Neural crest cell (in vitro differentiated cells): ENCODE measurements at places on chromosomes 5 and 9.

- no peak for DNase-seq
These were observed 16.5 kb upstream of the ODF2 start for GRCh38 chr9:128439273-128439672.

GRCh38 chr5:43855452-43855851, 252.5 kb downstream of the NNT start:
- DNase-seq: no peak

- no peak for DNase-seq
These were observed 2.8 kb upstream of the ECM2 start for GRCh38 chr9:92538541-92538940.

- DNase-seq: no peak
These were observed 3.1 kb upstream of the AHRR start for GRCh38 chr5:318341-318897.

GRCh38 chr5:63049935-63050334, 471.3 kb downstream of the LRRC70 start:
- DNase-seq: no peak

GRCh38 chr9:87036506-87036905, 89.2 kb upstream of the GAS1 start:
- no peak for DNase-seq

GRCh38 chr9:34179213-34180136, 632 bp downstream of the UBAP1 start:
- DNase-seq: peak; percentile 63

DNA sequence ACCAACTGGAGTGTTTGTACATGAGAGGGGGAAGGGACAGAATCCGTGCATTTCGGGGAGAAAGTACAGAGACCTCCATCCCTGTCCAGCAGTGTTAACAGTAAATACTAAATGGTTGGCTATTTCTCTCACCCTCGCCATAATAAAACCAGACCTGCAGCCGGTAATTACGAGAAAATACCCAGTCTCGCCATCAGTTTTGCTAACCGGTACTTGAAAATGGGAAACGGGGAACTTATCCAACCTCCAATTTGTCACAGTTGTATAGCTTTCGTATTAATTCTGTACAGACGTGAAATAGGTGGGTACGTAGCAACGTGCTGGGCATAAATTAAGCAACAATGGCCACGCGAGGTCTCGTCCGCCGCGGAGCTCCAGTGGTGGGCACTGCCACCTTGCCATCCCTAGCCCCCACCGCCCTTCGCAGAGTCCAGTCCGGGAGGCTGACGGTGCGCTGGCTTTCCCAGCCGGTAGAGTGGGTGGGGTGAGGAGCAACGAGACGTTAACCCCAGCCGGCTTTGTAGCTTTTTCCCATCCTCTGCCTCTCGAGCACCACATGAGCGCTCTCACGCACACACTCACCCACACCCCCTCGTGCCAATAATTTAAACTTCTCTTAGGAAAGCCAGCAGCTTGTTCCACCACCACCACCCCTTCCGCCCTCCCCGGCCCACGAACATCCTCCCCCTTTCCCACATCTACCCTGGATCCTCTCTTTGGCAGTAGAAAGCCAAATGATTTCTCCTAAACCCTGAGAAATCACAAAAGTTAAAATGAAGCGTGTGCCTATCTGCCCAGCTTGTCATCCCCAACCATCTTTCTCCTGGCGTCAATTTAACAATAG, 1.8 kb downstream of the ELAVL2 start:
- DNase-seq: no peak

DNA sequence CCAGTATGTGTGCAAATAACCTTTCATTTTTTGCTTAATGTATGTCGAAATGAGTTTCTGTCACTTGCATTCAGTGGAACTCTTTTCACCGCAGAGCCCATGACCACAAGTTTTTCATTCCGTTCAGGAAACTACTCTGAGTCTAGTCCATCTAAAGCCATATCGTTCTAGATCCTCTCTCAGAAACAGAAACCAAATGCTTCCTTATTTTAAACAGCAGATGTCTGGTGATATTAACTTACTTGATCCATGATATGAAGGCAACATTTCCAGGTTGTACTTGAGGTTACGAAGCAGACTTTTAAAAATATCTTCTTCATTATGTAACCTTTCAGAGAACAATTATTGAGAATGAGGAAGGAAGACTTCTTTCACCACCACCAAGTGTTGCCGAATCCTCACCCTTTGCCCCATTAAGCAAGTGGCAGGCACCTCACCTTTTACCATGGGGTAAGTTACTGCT, 72.4 kb upstream of the GNAQ start:
- no peak for DNase-seq

- DNase-seq: no peak
These were observed 1804.0 kb downstream of the MAT2B start for GRCh38 chr5:165309446-165309845.

GRCh38 chr5:119304439-119305211, 51.2 kb upstream of the TNFAIP8 start:
- no peak for DNase-seq

DNA sequence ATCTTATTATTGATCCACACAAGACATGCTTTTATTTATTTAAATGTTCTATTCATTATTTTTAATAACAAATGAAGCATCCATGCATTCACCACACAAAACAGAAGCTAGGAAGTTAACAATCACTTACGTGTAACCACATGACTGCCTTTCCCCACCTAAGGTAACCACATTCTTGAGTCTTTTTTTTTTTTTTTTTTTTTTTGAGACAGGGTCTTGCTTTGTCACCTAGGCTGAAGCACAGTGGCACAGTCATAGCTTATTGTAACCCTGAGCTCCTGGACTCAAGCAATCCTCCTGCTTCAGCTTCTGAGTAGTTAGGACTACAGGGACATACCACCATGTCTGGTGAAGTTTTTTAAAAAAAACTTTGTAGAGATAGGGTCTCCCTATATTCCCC, 133.0 kb downstream of the DOCK2 start:
- no peak for DNase-seq

- no peak for DNase-seq
These were observed 443.3 kb downstream of the DNAH5 start for GRCh38 chr5:13501176-13501575.

DNA sequence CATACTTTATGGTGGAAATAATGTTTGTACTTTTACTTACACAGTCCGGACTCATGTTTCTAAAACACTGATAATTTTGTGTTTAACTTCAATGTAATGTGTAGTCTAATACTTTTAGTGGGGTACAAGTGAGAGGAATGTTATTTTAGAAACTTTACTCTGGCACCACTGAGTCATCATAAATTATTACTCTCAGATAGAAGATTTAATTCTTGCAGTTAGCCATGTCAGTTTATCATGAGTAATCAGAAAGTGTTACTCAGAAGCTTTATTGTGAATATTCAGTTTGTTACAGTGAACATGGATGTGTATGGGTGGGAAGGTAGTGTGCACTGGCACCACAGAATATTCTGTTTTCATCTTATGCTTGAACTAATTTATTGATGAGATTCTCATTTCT, 20.0 kb downstream of the OGN start:
- no peak for DNase-seq
